RWPE1 (cell line): ENCODE measurements at places on chromosomes 7 and 10.

DNA sequence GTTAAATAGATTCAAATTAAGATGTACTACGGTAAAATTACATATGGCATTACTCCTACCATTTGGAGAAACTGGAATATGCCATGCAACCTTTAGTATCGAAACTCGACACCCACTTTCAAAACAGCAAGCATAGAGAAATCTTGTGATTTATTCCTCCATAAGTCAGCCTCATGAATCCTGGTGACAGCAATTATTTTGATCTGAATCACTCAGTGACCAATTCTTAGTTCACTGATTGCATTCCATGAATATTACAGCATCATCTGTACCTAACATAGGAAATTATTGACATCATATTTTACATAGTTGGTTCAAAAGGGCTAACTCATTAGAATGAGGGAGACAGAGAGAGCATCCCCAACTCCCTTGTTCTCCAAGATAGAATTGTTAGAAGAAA, 89.6 kb downstream of the CACNB2 start:
- peak; percentile 7 for DNase-seq

GRCh38 chr7:134469622-134470021, 10.7 kb upstream of the AKR1B1 start:
- DNase-seq = no peak

DNA sequence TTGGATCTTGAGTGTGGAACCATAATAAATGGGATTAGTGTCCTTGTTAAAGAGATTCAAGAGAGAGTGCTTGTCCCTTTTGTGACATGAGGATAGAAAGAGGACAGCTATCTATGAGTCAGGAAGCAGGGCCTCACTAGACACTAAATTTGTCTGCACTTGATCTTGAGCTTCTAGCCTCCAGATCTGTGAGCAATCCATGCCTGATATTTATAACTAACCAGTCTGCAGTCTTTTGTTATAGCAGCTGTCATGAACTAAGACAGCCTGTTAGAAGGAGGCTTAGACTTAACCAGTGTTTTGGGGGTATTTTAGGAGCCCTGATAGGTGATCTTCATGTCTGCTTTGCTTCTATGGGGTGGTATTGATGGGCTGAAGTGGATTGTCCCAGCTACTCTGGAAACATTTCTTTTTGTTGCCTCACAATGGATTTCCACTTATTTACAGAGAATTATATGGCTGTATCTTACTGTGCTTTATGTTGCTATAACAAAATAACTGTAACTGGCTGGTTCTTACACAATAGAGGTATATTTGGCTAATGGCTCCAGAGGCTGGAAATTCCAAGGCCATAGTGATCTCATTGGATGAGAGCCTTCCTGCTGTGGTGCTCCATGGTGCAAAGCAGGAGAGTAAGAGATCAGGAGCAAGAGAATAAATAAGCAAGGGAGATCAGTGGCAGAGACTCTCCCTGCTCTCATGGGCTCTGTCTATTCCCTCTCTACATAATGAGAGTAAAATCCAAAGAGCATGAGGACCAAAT, 23.4 kb upstream of the AKR1C3 start:
- no peak for DNase-seq

DNA sequence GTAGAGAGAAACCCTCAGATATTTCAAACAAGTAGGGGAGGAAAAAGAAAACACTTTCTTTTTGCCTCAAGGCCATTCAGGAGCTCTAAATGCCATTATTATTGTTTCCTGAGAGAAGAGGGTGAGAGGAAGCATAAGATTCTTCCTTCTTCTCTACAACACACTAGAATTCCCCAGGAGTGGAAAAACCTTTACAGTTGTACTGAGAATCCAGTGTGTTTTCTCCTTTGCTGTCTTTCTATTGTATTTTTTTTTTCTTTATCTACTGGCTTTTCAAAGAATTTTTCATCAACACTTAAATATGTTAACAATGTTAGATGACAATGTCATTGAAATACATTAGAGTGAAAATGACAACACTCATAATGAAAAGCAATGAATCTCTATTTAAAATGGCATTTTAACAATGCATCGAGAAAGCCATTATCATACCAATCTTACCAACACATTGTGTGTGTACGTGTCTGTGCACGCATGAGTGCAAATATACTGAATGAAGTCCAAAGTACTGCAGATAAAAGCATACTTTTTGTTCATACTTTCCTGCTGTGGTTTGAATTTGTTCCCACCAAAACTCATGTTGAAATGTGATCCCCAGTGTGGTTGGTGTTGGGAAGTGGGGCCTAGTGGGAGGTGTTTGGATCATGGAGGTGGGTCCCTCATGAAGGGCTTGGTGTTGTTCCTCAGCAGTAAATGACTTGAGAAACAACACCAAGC, 24.2 kb upstream of the MACC1 start:
- peak; percentile 43 for DNase-seq

DNA sequence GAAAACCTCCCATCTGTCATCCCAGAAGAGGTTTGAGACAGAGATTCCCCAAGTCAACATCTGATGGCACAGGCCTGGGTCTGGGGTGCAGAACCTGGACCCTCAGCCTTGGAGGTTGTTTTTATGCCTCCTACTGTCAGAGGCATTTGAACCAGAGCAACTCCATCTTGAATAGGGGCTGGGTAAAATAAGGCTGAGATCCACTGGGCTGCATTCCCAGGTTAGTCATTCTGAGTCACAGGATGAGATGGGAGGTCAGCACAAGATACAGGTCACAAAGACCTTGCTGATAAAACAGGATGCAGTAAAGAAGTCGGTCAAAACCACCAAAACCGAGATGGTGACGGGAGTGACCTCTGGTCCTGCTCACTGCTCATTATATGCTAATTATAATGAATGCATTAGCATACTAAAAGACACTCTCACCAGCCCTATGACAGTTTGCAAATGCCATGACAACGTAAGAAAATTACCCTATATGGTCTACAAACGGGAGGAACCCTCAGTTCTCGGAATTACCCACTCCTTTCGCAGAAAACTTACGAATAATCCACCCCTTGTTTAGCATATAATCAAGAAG, 92.0 kb downstream of the ITGA8 start:
- no peak for DNase-seq

DNA sequence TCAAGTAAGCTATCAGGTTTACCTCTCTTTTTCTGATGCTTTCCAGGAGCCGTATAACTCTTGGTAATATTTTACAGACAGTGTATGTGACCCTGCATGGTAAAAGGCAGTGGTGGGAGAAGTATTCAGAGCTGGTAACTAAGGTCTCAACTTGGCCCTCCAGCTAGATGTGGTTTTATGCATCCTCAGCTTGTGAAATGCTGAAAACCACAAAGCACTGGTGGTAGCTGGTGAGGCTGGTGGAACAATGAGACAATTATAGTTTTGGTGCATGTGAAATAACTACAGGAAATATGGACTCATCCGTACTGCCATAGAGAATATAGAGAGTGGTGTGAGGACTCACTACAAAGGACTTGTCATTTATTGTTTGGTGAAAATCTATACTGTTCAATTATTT, 383.0 kb upstream of the PCDH15 start:
- no peak for DNase-seq
